ENCODE measurements at places on chromosomes 16 and 17.

DNA sequence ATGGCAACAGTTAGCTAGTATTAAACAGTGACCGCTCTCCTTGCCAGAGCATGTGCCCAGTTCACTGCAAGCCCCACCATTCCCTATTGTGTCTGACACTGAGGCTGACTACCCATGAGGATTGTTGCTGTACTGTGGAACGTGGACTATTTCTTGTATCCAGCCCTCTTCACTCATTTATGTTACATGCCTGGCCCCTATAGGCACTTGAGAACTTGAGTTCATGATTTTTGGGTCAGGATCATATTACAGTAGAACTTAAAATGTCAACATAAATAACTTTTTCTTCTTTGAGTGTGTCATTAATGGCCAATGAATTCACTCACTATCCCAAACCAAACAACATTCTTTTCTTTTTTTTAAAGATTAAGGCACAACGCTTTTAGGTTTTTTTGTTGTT is 55.7 kb downstream of the LYRM1 start:
- DNase-seq: no peak

- no peak for DNase-seq
Measured at GRCh38 chr17:5769593-5770354, 185.5 kb upstream of the NLRP1 start.

DNA sequence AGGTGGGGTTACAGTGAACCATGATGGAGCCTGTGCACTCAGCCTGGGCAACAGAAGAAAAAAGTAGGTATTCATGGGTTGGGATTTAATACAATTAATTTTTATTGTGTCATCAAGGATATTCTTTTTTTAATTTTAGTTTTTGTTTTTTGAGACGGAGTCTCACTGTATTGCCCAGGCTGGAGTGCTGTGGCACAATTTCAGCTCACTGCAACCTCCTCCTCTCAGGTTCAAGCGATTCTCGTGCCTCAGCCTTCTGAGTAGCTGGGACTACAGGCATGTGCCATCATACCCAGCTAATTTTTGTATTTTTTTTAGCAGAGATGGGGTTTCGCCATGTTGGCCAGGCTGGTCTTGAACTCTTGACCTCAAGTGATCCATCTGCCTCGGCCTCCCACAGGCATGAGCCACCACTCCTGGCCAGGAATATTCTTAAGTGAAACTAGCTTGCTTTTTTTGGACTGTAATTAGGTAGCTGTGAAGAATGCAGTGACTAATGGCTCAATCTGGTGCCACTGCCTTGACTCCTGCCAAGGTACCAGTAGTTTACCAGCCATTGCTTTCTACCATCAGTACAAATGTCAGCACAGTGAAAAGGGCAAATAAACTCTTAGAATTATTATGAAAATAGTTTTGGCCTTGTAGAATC is 4.8 kb downstream of the PPM1D start:
- DNase-seq: peak; percentile 36

GRCh38 chr17:49871211-49871610 is 23.3 kb upstream of the TAC4 start:
- DNase-seq: no peak

DNA sequence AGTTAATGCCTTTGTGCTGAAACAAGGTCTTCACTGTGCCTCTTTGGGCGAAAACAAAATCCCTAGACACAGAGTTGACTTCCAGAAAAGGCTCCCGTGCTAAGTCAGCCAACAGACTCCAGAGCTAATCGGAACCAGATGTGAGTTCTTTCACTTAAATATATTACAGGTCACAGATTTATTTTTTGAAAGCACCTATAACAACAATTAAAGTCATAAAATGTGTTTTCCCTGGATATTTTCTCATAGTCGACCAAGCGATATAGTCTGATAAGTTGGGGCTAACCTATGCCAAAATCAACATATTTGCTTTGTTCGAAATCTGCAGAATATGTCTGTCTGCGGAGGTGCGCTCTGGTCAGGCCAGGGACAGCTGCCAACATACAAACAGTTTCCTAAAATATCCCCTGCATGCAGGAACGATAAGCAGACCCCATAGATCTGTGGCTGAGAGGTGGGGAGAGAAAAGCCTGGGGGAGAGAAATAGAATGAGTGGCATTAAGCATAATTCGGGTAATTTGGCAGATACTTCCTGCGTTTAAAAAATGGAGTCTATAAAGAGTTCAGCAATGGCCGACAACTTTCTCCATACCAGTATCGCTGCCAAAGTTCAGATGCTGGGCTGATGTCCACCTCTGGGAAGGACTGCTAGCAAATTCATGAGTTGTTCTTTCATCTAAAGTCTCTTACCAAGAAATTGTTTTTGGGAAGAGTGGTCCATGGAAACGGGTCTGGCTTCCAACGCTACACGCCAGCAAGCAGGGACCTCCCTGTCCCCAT is 50.8 kb upstream of the MYH10 start:
- DNase-seq: peak; percentile 53

- DNase-seq: peak; percentile 50
Measured at GRCh38 chr16:57475711-57476339, 10.5 kb downstream of the DOK4 start.

DNA sequence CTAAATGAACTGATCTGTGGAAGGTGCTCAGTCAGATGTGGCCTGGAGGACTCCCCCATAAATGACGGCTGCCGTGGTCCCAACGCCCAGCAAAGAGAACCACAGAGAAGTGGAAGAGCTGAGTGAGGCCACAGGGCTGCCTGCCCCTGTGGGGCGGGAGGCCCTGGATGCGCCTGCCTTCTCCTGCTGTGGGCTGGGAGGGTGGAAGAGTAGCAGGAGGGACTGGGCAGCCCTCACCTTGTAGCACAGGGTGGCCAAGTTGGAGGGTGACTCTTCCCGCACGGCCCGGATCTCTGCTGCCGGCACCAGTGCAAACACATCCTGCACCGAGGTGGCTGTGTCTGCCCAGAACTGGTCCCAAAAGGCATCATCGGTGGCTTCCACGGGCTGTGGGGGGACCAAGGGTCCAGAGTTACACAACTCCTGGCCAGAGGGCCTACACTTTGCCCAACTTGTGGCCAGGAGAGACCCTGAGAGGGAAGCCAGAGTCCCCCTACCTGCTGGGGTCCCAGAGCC is 8.3 kb downstream of the HID1 start:
- DNase-seq: no peak

- DNase-seq: no peak
Measured at GRCh38 chr17:63986821-63987220, 11.3 kb upstream of the PRR29 start.

- peak; percentile 73 for DNase-seq
Measured at GRCh38 chr17:77948690-77949114, 9.8 kb upstream of the TNRC6C start.

DNA sequence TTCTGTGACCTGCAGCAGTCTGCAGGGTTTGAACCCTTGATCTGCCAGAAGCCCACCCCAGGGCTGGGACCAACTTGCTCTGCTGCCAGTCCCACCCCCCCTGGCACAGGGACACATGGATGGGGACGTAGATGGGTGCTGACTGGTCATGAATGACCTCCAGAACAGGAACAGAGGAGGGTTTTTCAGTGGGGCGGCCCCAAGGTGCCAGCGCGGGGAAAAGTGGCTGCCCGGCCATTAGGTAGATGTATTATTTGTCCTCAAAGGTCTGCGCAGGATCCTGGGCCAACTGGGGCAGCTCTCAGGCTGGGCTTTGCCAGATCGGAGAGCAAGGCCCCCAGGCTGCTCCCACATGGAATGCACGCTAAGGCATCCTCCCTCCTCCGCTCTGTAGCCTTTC is 265.2 kb upstream of the TNRC6C start:
- DNase-seq: no peak

- no peak for DNase-seq
Measured at GRCh38 chr17:40070709-40071312, 8.0 kb downstream of the THRA start.

- DNase-seq: no peak
Measured at GRCh38 chr17:48056246-48056745, 8.1 kb downstream of the NFE2L1 start.

DNA sequence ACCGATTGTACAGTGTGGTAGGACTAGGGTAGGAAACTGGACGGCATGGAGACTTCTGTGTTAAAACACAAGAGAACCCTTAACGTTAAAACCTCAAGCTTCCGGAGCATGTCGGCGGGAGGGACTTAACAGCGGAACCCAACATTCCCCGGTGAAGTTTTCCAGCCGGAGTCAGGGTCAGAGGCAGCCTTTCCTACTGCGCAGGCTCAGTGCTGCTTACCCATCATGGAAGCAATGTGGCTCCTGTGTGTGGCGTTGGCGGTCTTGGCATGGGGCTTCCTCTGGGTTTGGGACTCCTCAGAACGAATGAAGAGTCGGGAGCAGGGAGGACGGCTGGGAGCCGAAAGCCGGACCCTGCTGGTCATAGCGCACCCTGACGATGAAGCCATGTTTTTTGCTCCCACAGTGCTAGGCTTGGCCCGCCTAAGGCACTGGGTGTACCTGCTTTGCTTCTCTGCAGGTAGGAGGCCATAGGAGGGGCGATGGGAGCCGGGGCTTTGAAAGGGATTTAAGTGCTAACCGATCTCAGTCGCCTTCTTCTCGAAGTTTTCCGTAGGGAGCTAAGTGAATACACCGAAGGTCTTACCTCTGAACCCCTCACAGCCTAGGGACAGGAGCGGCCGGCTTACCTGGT is at the start of gene PIGL:
TSS of gene PIGL (plus strand) at position 209 of the 634 bp plus-strand sequence. CDS start at position 226, 17 bp downstream.
- DNase-seq: peak; percentile 89

- DNase-seq: no peak
Measured at GRCh38 chr17:67517325-67517724, 140.2 kb downstream of the PITPNC1 start.

DNA sequence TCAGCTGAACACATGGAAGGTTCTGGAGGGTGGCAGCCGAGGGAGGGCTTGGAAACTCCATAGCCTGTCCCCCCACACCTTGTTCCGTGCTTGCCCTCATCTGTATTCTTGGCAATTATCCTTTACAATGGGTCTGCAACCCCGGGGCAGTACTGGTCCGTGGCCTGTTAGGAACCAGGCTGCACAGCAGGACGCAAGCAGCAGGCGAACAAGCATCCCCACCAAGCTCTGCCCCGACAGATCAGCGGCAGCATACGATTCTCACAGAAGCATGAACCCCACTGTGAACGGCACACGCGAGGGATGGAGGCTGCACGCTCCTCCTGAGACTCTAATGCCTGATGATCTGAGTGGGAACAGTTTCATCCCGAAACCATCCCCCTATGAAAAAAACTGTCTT is 6.2 kb downstream of the WDR45B start:
- no peak for DNase-seq

DNA sequence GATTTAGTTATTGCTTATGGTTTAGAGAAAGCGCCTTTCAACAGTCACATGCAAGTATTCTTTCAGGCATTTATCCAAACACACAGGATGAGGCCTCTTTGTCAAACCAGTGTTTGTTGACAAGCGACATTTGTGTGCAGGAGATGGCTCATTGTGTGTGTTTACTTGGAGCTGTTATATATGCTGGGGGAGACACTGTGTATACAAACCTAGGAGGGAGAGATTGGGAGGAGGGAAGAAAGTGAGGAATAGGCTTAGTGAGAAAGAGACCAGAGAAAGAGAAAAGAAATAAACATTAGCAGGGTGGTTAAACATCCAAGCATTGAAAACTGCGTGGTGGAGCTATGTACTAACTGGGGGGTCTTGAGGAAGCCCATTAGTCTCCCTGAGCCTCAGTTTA is 437.6 kb downstream of the MAF start:
- no peak for DNase-seq

DNA sequence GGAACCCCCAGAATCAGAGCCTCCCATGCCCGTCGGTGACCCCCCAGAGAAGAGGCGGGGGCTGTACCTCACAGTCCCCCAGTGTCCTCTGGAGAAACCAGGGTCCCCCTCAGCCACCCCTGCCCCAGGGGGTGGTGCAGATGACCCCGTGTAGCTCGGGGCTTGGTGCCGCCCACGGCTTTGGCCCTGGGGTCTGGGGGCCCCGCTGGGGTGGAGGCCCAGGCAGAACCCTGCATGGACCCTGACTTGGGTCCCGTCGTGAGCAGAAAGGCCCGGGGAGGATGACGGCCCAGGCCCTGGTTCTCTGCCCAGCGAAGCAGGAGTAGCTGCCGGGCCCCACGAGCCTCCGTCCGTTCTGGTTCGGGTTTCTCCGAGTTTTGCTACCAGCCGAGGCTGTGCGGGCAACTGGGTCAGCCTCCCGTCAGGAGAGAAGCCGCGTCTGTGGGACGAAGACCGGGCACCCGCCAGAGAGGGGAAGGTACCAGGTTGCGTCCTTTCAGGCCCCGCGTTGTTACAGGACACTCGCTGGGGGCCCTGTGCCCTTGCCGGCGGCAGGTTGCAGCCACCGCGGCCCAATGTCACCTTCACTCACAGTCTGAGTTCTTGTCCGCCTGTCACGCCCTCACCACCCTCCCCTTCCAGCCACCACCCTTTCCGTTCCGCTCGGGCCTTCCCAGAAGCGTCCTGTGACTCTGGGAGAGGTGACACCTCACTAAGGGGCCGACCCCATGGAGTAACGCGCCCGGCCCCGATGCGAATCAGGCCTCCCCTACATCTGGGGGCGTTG is 4.0 kb downstream of the TPSG1 start:
- DNase-seq: no peak

DNA sequence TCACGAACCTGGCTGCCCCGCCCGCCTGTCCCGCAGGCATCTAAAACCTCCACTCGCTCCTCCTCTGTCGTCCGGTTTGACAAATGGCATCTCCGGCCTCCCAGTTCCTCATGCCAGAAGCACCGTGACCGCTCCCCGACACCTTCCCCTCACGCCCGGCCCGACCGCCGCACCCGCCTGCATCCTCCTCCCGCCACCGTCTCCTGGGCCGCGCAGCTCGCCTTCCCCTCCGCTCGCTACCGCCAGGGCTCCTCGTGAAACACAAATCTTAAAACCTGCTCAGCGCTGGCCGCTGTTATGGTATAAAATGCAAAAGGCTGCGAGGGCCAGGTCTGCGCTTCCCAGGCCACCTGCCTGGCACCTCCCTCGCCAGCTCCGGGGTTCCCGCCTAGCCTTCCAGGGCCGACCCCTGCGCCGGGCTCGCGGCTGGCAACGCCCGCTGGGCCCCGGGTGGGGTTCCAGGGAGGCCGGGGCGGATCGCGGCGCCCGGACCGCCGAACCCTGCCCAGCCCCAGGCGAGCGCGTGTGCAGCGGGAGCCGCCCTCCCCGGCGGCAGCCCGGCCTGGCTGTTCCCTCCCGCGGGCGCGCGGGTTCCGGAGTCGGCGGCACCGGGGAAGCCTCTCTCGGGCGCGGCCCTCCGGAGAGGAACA is 488 bp downstream of the SPSB3 start:
- DNase-seq: peak; percentile 65

- peak; percentile 71 for DNase-seq
Measured at GRCh38 chr17:50689251-50689650, 18.5 kb downstream of the ANKRD40 start.

GRCh38 chr16:88747588-88748301 is 37.3 kb downstream of the PIEZO1 start:
- DNase-seq: no peak

GRCh38 chr16:87691686-87692079 is 74.1 kb downstream of the KLHDC4 start:
- no peak for DNase-seq

- DNase-seq: peak; percentile 54
Measured at GRCh38 chr16:89114159-89114981, 20.7 kb downstream of the ACSF3 start.

DNA sequence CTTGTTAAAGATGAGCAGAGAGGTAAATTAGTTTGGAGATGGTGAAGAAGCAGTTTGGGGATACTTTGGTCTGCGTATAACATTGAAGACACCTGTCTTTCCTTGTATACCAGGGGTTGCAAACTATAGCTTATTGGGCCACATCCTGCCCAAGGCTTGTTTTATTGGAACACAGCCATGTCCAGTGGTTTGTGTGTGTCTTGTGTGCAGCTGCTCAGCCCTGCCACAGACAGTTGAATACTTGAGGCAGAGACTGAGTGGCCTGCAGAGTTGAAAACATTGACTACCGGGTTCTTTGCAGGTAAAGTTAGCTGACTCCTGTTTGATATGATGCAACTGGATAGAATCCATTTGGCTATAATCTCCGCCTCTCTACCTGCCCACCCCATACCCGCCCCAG is 224.4 kb downstream of the PRKCA start:
- DNase-seq: no peak
